ENCODE measurements at places on chromosomes 13 and 19.

- DNase-seq = no peak
These were observed 65.8 kb downstream of the KATNAL1 start for GRCh38 chr13:30241532-30241931.

DNA sequence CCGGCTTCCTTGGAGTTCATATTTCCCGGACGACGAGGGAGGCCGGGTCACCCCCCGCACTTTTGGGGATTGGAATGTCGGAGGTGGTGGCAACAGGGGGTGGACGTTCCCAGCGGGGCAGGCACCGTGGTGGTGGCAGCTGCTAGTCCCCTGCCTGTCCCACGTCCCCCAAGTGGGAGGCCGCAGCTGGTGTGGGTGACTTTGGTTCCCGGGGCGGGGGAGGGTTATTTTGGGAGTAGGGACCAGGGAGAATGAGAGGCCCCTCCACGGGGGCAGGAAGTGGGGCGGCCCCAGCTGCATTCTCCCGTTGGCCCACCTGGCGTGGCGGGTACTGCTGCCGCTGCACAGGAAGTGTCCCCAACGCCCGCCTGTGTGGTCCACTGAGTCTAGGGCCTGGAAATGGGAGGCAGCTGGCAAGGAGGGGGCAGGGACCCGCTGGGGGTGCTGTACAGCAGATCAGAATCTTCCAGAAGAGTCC lies 11.1 kb upstream of the PLIN3 start:
- no peak for DNase-seq

DNA sequence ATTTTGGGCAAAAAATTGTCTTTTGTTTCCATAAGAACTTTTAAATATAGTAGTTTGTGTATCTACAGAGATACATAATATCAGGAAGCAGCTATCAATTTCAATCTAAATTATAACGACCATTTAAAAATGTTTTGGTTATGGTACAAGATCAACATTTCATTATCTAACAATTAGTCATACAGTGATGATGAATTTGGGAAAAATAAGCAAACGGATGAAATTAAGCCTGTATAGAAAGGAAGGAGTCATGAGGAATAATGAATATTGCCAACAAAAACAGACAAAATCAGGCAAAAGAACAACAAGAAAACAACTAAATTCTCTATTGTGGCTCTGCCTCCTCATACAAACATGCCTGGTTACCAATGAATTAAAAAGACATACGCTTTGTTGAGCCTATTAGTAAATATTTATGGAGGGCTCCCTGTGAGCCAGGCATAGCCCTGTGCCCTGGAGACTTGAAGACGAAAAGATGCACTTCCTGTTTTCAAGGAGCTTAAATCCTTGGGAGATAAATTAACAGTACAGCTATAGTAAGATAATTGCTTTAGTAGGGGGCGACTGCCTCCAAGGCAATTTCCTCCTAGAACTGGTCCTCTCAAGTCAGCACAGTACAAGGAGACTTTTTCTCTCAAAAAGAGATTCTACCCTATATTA lies 73.0 kb downstream of the NALCN start:
- DNase-seq = no peak

- DNase-seq = no peak
These were observed 10.8 kb downstream of the CRYL1 start for GRCh38 chr13:20514866-20515265.

GRCh38 chr13:43470610-43471009 lies 316.2 kb downstream of the ENOX1 start:
- no peak for DNase-seq

DNA sequence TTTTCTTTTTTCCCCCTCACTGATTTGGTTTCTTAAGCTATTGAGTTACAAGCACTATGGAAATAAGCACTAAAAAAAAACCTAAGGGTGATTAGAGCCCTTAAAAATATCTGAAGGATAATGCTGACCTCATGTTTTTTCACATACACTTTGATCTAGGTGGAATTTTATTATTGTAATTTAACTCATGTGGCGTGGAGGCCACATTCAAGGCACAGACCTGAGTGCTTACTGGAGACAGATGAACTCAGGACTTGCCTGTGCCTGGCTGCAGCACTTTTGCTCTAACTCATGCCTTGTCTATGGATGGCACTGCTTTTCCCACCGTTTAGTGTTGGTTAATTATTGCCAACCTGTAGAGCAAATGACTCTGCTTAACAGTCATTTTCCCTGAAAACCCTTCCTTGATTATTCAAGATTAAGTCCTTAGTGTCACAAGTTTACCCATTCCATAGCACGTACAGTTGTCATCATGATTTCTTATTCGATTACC lies 541.4 kb downstream of the GPC6 start:
- DNase-seq = no peak

DNA sequence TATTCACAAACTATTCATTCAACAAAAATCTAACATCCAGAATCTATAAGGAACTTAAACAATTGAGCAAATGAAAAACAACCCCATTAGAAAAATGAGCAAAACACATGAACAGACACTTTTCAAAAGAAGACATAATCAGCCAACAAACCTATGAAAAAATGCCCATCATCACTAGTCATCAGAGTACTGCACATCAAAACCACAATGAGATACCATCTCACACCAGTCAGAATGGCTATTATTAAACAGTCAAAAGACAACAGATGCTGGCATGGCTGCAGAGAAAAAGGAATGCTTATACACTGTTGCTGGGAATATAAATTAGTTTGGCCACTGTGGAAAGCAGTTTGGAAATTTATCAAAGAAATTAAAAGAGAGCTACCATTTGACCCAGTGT lies 487.6 kb downstream of the GPC6 start:
- DNase-seq = no peak

GRCh38 chr13:42567906-42568305 lies 6.0 kb upstream of the TNFSF11 start:
- no peak for DNase-seq

GRCh38 chr19:44588771-44589112 lies 24.6 kb upstream of the IGSF23 start:
- DNase-seq = no peak

- DNase-seq = no peak
These were observed 12.2 kb downstream of the THSD1 start for GRCh38 chr13:52393572-52394357.

DNA sequence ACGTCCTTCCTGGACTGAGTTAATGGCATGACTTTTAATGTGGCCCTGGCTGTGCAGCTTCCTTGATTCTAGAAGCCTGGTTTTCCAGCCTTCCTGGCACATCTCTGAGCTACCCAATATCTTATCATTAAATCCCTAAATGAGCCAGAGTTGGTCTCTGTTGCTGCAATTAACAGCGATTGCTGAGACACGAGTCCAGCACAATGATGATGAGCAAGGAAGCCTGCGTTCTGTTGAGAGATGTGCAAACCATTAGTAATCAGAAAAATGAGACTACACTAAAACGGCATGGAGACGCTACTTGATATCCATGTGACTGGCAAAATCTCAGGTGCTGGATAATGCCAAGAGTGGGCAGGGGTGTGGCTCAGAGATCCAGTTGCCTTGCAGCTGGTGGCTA lies 26.2 kb downstream of the GPR42 start:
- no peak for DNase-seq

Data from NCI-H1694 (cell line).